ENCODE measurements at places on chromosomes 11 and 22. TPM values are rescaled to one million over a fixed set of nuclear protein-coding genes. Genes with fewer than 3 reads are reported as not detected.

- no peak for DNase-seq
These were observed 627 bp downstream of the ASCL2 start for GRCh38 chr11:2269601-2270321.

- DNase-seq = peak; percentile 7
These were observed 9.0 kb upstream of the VPREB1 start for GRCh38 chr22:22235558-22235957.

- DNase-seq = peak; percentile 79
These were observed 2.5 kb upstream of the RCN1 start for GRCh38 chr11:32088117-32088941.

- DNase-seq = no peak
These were observed 130.6 kb downstream of the ST3GAL4 start for GRCh38 chr11:126485986-126486635.

DNA sequence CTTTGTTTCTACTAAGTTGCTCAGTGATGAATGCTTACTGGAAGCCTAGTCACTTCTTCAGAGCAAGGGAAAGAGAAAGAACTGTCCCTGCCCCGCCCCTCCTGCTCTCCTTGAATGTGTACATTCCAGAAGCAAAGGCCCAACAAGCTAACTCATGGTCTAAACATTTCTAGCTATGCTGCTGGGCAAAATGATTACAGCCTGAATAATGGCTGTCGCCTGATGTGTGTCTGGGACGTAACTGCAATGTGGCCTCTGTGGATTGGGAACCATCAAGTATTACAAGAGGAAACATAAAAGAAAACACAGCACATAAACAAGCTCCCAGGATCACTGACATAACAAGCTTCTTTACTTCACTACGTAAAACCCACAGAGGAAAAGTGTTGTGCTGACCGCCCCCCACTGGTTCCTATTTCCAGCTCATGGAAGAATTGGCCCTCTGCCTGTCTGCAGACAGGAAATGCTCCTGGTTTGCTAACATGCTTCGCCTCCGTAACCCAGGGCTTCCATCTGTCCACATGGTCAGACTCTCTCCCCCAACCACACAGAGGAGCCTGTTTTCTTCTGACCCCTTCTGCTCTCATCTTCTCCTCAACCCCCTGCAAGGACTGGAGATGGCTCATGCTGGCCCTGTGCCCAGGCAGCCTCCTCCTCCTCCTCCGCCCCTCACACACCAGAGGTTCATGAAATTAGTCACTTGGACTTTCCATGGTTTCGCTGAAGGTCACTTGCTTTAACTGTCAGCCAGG is 187.2 kb downstream of the MAML2 start:
- peak; percentile 95 for DNase-seq

GRCh38 chr11:83159902-83160865 is 3.3 kb downstream of the PCF11 start:
- DNase-seq = no peak

DNA sequence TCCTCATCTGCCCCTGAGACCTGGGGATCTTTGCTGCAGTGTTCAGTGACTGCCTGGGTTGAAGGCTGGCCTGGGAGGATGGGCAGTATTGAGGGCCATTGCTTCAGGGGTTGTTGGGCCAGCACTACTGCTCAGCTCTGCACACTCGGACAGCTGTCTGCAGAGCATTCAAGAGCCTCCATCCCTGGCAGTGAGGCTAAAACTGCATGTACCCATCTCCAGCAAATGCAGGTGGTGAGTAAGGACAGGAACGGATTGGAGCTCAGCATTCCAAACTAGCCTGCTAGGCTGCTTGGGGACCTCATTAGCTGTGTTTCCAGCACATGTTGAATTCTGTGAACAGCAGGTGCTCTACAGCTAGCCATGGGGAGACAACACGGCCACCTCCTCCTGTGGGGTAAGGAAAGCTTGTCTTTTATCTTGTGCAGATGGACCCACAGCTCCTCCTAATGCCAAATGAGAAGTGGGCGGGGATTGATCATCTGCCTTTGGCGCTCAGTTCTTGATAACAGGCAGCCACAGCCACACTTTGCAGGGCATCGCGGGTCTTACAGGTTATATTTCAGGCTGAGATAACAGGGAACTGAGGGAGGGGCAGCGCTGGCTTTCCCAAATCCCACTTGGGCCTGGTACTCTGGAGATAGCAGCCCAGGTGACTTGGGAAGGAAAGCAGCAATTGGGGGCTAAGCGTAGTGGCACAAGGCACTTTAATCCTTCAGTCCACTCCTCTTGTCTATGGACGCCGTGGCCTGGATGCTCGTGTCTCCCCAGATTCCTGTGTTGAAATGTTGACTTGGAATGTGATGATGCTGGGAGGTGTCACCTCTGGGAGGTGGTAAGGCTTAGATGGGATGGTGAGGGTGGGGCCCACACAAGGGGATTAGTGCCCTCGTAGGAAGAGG is 254.5 kb upstream of the B3GAT1 start:
- DNase-seq = no peak

DNA sequence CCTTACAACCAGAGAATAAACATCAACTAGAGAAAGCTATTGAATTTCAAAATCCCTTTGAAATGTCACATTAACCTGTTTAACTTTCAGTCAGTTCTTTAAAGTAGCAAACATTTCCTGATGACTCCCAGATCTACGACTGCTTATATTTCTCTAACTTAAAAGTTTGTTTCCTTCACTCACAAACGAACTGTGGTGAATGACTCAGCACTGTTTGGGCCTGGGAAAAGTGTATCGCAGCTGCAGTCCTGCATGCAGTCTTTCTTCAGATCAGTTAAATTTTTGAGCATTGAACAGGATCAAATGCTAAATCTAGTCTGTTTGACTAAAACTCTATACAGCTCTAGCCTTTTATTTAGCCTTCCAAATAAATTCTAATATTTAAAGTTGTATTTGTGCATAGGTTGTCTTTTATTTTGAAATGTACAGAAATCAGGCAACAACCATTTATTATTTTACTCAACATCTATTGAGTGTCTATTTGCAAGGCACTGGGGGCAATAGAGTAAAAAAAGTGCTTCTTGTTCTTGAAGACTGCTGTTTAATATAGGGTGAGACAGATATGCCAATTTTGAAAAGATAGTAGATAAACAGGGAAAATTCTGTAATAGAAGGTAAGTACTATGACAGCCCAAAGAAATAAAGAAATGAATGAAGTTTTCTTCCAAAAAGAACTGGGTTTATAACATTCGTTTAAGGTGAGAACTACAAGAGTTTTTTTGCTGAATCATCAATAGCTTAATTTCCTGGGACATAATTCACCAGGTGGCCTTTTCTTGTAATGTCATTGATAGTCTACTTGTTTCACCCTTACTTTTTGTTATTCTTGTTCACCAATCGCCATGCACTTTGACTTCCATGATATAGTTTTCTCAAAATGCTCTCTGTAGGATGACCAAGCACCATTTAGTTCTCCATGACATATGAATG is 235.4 kb downstream of the METTL15 start:
- peak; percentile 20 for DNase-seq

GRCh38 chr22:41544671-41545476 is 604 bp upstream of the POLR3H start:
- DNase-seq = no peak

DNA sequence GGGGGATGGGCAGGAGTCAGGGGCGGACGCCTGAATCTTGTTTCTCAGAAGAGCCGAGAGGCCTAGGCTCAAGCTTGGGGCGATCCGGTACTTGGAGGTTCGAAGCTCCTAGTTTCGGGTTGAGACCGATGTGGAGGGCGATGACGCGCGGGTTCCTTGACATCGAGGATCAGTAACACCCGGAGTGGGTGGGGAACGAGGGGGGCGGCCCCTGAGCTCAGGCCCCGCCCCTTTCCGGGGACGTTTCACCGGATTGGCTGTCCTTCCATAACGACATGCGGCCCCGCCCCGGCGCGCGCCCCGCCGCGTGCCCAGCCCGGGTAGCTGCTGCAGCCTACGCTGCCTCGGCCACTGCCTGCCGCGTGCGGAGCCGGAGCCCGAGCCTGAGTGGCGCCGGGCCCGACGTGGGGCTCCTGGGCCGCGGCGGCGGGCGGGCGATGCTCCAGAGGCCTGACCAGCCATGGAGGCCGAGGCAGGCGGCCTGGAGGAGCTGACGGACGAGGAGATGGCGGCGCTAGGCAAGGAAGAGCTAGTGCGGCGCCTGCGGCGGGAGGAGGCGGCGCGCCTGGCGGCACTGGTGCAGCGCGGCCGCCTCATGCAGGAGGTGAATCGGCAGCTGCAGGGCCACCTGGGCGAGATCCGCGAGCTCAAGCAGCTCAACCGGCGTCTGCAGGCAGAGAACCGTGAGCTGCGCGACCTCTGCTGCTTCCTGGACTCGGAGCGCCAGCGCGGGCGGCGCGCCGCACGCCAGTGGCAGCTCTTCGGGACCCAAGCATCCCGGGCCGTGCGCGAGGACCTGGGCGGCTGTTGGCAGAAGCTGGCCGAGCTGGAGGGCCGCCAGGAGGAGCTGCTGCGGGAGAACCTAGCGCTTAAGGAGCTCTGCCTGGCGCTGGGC is at the start of gene CCDC85B:
CCDC85B (plus strand) TSS at position 350 of the 895 bp plus-strand sequence; CDS start at position 461, 111 bp downstream.
- DNase-seq = no peak

DNA sequence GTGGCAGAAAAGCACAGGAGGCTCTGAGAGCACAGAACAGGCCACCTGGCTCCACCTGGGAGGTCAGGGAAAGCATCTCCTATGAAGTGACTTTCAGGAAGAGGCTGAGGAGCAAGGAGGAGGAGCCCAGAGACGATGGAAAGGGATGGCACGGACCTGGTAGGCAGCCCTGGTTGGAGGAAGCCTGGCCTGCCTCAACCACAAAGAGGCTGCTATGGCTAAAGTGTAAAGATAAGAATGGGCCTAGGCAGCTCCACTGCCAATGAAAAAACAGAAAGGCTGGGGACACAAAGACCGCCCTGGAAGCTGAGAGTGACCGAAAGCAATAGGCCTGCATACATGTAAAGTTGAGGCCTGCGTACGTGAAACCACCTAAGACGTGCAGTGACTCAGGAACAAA is 31.2 kb upstream of the ETS1 start:
- DNase-seq = no peak

- DNase-seq = no peak
These were observed 525.1 kb upstream of the CNTN5 start for GRCh38 chr11:98495601-98496000.

- no peak for DNase-seq
These were observed 977.9 kb upstream of the CCDC90B start for GRCh38 chr11:84264066-84264465.

DNA sequence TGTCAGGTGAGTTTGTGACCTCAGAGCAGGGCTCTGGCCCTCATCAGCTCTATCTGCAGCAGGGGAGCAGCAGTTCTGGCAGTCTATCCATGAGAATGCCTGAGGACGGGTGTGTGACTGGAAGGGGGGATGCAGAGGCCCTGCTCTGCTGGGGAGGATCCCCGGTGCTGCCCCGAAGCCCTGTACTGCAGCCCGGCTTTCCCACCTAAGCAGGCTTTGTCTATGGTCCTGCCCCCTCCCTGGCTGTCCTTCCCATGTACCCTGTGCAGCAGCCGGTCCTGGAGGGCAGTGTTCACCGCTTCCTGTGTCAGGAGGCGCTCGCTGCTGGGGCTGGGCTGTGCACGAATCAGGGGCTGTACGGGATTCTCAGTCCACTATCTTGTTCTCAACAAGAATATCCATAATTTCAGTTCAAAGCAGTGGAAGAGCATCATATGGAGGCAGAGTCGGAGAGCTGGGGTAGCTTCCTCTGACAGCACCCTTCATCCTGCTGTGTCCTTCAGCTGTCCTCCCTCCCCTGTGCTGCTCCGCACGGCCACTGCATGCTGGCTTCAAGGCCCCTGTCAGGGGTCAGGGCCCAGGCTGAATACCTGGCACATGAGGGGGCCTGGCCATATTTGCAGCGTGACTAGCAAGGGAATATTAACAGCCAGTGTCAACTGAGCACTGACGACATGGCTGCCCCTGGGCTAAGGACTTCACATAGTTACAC is 125.2 kb downstream of the CTTN start:
- no peak for DNase-seq

- no peak for DNase-seq
These were observed 28.1 kb upstream of the TH start for GRCh38 chr11:2199466-2200341.

GRCh38 chr11:61055776-61056175 is 46.5 kb upstream of the CD5 start:
- DNase-seq = no peak

- no peak for DNase-seq
These were observed 60.2 kb upstream of the LYVE1 start for GRCh38 chr11:10628508-10629236.

DNA sequence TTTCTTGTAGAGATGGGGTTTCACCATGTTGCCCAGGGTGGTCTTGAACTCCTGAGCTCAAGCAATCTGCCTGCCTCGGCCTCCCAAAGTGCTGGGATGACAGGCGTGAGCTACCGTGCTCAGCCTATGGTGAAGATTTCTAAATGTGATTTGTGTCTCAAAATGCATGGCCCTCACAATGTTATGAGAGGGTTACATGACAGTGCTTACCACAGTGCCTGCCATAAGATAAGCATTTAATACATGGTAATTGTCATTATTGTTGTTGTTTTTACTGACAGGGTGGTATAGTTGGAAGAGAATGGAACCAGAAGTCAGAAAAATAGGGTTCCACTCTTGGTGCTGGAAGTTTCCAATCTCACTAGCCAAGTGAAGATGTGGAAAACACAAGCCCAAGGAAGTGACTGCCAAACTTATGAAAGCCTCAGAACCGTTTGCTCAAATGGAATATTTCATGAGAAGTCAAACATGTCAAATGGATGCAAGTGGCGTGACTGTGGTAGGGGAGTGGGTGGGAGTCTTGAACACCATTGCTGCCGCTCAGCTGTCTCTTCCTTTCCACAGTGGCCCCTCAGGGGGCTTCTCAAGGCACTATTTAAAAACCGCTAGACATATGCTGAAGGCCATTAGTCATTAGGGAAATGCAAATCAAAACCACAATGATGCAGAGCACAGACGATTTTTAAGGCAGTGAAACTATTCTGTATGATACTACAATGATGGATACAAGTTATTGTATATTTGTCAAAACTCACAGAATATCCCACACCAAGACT is 29.1 kb upstream of the LMO2 start:
- no peak for DNase-seq

DNA sequence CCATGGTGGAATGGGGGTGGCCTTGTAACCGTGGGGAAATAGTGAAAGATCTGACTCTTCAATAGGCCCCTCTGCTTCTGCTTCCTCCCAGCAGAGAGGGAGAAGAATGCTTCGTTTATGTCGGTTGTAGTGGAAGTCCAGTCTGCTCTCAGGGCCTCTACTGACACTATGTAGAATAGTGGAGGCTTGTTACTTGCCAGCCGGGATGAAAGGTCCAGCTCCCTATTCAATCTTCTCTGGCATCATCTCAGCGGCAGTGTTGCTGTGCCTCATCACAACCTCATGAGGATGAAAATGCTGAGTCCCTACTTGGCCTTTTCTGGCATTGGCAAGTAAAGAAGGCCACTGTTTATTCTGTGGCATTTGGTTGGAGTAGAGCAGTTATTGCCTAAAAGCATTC is 820.9 kb upstream of the TENM4 start:
- no peak for DNase-seq

- DNase-seq = no peak
These were observed 6.7 kb downstream of the TMEM184B start for GRCh38 chr22:38266120-38266519.

- no peak for DNase-seq
These were observed 23.7 kb downstream of the JAML start for GRCh38 chr11:118200901-118201680.

GRCh38 chr11:44904261-44905020 is 46.2 kb downstream of the TP53I11 start:
- DNase-seq = no peak

GRCh38 chr22:48803948-48804810 is 1023.5 kb downstream of the BRD1 start:
- no peak for DNase-seq

The RASL10A gene
- 0.12 TPM for total RNA-seq

The SLC7A4 gene
- 0.29 TPM for total RNA-seq

The HTR3B gene
- not detected for total RNA-seq

The ISX gene
- not detected for total RNA-seq

The LARGE1 gene
- total RNA-seq = 18.3 TPM

Data from epithelial cell of proximal tubule (primary cell).